ENCODE measurements at places on chromosomes 13 and 19.

DNA sequence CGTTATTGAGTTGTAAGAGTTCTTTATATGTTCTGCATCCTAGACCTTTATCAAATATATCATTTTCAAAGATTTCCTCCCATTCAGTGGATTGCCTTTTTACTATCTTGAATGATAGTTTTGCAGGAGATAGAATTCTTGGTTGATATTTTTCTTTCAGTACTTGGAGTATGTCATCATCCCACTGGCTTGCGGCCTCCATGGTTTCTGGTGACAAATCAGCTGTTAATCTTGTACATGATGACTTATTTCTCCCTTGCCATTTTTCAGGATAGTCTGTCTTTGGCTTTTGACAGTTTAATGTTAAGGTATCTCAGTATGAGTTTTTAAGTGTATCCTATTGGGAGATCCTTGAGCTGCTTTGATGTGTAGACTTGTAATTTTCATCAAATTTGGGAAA is 8.5 kb downstream of the ZNF557 start:
- DNase-seq, result no peak

GRCh38 chr13:89165685-89166084 is 1494.5 kb downstream of the SLITRK5 start:
- no peak for DNase-seq

GRCh38 chr13:79862515-79862914 is 381.6 kb downstream of the NDFIP2 start:
- no peak for DNase-seq

GRCh38 chr19:17490411-17490810 is 20.1 kb downstream of the SLC27A1 start:
- DNase-seq, result no peak

DNA sequence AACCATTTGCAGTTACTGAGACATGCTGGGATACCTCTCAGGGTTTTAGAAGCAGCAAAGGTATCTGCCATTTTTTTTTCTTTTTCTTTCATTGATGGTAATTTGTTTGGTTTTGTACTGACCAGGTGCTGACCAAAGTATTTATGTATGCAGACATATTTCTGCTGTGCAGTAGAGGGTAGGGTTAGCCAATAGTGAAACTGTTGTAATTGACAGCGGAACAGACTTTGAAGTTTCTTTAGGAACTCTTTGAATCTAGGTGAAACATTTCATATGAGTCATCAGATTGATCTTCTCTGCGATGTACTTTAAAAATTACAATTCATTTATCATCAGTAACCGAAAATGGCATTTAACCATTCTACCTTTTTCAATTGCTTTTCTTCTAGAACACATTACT is 63.0 kb downstream of the ITGBL1 start:
- no peak for DNase-seq

DNA sequence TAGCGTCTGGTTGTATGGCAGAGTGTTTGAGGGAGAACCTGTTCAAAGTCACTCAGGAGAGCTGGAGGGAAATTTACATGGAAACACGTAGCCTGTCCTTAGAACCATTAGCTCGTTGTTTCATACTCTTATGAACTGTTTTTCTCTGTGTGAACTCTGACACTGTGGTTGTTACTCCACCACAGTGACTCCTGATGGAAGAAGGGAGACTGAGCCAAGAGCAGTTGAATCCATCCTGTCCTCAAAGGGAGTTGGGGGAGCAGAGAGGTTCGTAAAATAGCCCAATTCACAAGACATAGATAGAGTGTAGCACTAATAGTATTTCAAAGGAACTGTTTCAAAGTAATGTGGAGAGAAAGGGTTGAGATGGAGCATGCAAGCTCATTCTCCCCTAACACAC is 964.8 kb downstream of the PCDH9 start:
- DNase-seq, result no peak

GRCh38 chr13:60620611-60621395 is 223.8 kb downstream of the TDRD3 start:
- no peak for DNase-seq

DNA sequence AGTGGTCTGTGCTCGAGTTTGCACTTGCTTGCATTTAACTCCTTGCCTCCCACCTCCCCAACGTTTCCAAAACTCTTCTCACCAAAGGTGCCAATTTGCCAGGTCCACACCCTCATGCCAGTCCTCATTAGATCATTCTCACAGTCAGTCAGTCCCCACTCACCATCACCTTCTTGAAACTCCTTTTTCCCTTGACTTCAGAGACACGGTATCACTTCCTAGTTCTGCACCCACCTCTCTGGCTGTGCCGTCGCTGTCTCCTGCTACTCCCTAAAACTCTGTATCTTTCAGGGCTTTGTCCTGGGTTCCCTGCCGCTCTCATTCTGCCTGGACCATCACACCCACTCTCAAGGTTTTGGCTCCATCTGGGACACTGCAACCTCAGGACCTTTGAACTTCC is 19.6 kb downstream of the OLFM2 start:
- no peak for DNase-seq

DNA sequence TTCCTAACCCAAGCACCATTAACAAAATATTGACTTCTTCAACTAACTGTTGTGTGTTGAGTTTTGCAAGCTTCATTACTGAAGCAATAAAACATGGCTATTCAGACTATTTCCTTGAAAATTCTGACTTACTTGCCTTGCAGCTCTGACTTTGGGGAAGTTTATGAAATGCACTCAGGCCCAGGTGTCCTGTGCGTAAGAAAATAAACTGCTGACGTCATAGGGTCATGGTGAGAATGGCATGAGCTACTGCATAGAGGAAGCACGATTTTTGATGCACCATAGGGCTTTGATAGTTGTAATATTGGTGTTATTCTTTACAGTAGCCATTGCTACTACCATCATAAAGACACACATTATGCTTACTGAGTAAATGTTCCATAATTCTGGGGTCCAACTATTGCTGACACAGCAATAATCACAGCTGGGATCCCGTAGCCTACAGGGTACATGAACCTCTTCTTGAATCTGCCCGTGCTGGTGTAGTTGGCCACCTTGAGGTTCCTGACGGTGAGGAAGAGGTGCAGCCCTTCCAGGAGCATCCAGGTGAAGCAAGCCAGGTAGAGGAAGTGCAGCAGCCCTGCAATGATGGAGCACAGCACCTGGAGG is 57.9 kb downstream of the MBD3L2B start:
- no peak for DNase-seq

- DNase-seq, result no peak
These were observed 81.6 kb upstream of the TM9SF2 start for GRCh38 chr13:99419591-99420243.

- peak; percentile 43 for DNase-seq
These were observed 16.6 kb upstream of the LRP3 start for GRCh38 chr19:33177417-33177979.

DNA sequence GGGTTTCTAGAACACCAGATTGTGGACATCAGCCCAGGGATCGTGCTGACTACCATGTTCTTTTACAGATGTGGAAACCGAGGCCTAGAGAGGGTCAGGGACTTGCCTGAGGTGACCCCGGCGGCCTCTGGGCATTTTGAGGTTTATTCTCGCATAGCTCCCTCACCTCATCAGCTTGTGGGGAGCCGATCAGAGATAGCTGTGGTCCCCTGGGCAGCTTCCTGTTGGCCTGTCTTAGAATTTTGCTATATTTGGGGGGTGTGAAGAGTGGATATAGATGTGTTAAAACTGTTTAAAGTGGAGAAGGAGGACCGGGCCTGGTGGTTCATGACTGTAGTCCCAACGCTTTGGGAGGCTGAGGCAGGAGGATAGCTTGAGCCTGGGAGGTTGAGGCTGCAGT is 6.9 kb downstream of the ARHGEF1 start:
- no peak for DNase-seq

DNA sequence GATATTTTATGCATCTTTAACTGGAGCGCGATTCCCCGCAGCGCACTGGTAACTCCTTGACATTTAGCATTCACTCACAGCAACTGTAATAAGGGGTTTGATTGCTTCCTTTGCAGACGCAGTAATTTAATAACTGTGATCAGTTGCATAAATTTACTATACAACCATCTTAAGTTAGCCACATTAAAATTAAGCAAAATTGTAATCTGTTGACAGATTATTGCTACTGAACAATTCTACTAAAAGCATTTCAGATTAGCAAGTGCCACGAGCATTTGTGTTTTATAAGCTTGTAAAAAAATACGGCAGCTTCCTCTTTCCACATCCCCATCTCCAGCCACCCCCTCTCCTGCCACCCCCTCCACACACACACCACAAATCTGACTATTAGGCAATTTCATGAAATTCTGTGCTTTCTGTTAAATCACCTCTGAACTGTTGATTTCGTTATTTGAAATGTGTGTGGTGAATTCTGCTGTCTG is 44.4 kb downstream of the TSHZ3 start:
- no peak for DNase-seq

GRCh38 chr13:34587576-34587975 is 354.5 kb upstream of the NBEA start:
- no peak for DNase-seq

DNA sequence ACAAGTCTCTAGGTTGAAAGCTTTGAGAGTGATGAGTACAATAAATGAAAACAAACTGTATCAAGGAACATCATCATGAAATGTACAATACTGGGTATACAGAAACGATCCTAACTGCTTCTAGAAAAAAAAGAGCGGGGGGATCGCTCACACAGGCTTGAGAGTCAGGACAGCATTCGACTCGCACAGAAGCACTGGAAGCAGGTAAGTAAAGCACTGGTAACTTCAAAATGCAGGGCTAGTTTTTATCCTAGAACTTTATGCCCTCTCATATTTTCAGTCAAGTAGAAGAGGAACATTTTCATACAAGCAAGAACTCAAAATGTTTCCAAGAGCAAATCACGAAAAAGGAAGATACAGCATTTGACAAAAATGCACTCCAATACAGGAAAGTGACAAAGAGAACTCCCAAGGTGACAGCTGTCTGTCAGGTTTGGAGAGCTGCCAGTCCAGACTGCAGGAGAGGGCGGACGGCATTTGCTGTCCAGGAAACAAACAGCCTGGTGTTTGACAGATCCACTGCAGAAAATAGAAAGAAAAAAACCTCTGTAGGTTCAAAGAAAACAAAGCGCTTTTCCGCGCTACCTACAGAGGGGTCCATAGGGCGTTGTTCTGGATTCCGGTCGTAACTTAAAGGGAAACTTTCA is 58.2 kb upstream of the XPO4 start:
- peak; percentile 25 for DNase-seq

- DNase-seq, result no peak
These were observed 156.3 kb downstream of the TBC1D4 start for GRCh38 chr13:75325711-75326110.

- no peak for DNase-seq
These were observed 190.6 kb upstream of the NBEA start for GRCh38 chr13:34751492-34751891.

GRCh38 chr19:33399745-33400681 is 26.5 kb downstream of the CEBPG start:
- no peak for DNase-seq

- DNase-seq, result no peak
These were observed 1.1 kb downstream of the ZNRF4 start for GRCh38 chr19:5456130-5456840.

- DNase-seq, result no peak
These were observed 7.6 kb downstream of the PNKP start for GRCh38 chr19:49859682-49860335.

- no peak for DNase-seq
These were observed 67.0 kb downstream of the USP12 start for GRCh38 chr13:27104606-27105005.

DNA sequence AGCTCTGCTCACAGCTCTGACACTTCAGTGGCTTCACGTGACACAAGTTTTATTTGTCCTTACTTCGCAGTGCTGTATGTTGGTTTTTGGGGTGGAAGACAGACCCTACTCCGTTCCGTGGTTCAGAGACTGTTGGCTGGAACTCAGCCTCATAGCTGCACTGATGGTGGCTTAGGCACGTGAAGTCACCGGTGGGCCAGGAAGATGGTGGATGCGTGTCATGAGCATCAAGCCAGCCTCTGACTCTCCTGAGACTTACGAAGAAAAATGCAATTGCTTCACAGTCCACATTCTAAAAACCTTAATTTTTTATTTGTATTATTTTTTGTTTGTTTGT is 161.4 kb upstream of the SOX1 start:
- no peak for DNase-seq

DNA sequence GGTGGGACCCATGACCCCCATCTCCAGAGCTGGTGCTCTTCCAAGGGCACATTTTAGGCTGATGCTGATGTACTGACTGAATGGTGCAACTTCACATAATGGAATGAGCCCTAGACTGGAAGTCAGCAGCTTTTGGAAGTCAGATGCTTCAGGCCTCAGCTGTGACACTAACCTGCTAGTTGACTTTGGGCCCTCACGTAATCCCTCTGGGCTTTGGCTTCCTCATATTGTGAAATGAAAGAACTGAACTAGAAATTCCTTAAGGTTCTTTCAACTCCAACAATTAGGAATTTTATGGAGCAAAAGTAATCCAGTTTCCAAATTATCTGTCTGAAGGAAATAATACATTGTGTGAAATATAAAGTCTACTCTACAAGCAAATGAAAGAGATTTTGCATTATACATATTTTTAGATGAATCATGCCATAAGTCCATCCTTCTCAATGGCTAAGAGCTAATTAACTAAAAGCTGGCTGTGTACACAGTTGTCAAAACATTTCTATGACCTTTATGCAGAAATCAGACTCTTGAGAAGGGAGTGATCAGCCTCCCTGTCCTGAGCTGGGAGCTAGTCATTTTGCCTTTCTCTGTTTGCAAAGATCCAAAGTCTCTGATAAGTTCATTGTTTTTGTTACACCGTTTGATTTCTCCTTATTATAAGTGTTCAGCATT is 204.2 kb downstream of the DCLK1 start:
- no peak for DNase-seq

DNA sequence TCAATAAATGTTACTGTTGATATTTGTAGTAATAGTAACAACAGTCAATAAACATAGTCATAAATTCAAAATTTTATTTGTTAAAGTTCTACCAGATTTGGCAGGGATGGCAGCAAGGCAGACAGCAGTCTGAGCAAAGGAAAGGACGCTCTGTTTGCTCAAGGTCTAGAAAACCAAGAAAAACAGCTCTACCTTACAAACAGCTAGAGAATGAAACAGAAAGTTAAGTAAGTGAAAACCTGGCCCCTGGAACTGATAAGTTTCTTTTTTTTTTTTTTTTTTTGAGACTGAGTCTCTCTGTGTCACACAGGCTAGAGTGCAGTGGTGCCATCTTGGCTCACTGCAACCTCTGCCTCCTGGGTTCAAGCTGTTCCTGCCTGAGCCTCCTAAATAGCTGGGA is 27.9 kb downstream of the ENOX1 start:
- DNase-seq, result no peak

DNA sequence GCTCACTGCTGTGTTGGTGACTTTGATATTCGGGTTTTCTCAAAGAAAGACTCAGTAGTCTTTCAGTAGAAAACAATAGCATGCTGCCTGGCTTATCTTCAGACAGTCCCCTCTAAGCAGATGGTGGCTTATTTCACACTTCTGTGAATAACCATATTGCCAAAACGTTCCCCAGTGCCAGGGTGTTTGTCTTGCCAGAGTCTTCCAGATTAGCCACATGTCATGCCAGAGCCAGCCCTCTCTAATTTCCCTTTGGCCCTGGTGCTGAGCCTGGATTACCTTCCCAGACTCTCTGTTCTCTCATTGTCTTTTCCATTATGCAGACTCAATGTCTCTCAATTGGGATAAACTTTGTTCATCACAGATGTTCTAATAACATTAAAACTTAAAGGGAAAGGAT is 488.0 kb upstream of the ATXN8OS start:
- DNase-seq, result no peak

All from HAP-1 (cell line).